Iris pigment epithelial cell (primary cell): ENCODE measurements at places on chromosomes 5 and 9.

GRCh38 chr9:129698254-129698757 is 32.9 kb downstream of the PRRX2 start:
- DNase-seq: peak; percentile 20

DNA sequence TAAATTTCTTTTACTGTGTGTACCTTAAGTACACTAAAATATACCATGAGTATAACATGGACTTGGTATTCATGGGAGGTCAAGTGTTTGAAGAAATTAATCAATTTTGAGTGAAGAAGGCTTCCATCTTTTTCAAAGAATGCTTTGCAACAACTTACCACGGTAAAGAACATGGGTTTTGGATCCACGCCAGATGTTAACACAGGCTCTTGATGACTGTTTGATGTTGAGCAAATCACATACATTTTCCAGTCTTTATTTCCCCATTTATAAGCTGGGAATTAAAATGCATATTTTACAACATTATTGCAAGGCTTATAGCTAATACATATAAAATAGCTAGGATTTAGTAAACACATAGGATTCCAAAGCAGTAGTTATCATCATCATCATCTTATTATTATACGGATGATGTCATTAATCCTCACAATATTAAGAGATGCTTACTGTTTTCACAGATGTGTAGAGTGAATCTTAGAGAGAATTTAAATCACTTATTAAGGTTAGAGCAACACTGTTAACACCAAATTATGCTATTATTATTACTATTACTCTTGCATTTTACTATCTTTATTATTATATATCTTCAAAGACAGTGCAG is 362.0 kb downstream of the PRELID2 start:
- peak; percentile 84 for DNase-seq

DNA sequence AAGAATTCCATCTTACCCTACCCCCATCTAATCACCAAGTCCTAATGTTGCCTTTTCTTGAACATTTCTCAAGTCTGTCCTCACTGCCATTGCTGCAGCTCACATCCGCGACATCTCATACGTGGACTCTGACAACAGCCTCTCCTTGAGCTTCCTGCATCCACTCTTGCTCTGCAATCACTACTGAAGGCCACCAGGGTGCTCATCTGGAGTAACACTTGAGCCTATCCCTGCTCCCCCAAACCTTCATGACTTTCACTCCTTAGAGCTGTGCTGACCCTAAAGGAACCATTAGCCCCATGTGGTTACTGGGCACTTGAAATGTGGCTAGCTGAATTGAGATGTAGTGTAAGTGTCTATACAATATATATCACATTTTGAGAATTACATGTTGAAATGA is 46.4 kb upstream of the CTXN3 start:
- DNase-seq: no peak

GRCh38 chr9:92385477-92385876 is 18.9 kb downstream of the OGN start:
- no peak for DNase-seq

- DNase-seq: no peak
Observed at GRCh38 chr5:132019857-132020555, 8.5 kb upstream of the ACSL6 start.

DNA sequence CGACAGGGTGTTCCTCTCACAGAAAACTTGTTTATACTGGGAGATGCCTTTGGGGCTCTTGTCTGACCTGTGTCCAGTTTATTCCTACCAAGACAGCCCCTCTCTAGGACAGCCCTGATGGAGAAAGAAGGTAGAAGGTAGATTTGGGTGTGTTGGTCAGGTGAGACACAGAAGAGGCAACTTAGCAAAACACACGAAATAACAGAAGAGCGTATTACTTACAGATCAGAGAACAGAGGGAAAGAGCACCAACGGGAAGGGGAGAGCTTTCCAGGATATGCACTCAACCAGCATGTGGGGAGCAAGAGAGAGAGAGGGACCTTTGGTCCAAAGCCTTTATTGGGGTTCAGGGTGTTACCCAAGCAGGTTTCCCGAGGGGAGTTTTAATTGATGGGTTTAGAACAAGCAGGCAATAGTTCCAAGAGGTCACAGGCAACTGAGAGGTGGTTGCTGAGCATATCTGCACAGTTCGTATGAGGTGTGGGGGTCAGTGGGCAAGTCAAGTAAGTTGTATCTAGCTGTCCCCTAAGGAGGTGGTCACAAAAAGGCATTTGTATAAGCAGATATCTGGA is 31.8 kb downstream of the BAAT start:
- DNase-seq: no peak

GRCh38 chr9:105127863-105128220 is 116.6 kb upstream of the SLC44A1 start:
- peak; percentile 93 for DNase-seq

DNA sequence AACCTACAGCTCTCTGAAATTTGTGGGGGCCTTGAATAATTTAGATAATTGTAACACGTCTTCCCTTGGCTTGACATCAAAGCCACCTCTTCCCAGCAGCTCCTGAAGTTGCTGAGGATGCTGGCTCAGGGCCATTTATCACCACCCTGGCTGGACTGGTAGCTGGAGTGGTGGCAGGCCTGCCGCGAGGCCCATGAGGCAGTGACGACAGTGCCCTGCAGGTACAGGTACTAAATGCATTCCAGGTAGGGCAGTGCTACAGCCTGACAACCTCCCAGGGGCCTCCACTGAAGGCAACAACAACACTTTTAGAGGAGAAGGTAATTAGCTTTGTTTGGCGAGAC is 270.2 kb upstream of the KLF4 start:
- no peak for DNase-seq

GRCh38 chr5:67619235-67619634 is 422.6 kb upstream of the CD180 start:
- no peak for DNase-seq

GRCh38 chr9:107049046-107049802 is 186.3 kb downstream of the ZNF462 start:
- peak; percentile 6 for DNase-seq

GRCh38 chr9:121818841-121819427 is 167.5 kb downstream of the DAB2IP start:
- DNase-seq: no peak

DNA sequence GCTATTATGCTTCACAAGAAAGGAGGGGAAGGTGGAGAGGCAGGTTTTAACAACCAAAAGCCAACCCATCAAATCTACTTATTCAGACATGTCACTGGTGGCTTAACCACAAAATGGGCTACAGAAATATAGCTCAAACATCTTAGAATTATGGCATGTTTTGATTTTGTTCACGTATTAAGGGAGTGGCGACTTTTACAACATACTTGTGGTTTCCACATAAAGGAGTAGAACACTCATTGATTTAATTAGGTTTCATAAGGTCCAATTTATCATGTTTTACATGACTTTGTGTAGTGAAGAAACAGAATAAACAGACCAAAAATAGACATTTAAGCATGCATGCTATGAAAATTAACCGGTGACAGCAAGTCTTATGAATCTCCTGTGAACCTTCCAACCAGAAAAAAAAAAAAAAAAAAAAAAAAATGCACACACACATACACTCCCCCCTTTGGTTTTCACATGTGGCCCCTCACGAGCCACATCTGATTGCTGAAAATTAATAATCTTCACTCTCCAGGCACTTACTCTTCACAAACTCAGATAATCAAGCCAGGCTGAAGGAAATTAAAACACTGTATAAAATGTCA is 5.4 kb downstream of the ZNF608 start:
- DNase-seq: no peak

DNA sequence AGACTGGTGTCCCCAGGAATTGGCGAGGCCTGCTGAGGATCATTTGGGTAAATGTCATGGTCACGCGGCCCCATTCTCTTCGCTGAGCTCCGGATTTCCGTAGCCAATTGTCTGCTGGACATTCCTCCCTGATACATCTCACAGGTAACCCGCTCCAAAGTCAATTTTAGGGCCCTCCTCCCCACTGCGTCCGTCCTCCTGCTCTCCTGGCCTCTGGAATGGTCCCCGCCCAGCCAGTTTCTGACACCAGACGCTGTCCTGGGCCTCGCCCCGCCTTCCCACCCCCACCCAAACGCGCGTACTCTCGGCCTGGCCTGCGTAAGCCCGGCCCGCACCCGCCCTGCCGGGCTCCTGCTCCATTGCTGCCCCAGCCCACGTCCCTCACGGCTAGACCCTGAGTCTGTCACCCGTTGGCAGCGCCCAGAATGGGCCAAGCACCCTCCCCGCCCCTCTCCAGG is 202.0 kb downstream of the AUH start:
- no peak for DNase-seq

- DNase-seq: no peak
Observed at GRCh38 chr5:39519079-39519478, 94.3 kb upstream of the DAB2 start.

DNA sequence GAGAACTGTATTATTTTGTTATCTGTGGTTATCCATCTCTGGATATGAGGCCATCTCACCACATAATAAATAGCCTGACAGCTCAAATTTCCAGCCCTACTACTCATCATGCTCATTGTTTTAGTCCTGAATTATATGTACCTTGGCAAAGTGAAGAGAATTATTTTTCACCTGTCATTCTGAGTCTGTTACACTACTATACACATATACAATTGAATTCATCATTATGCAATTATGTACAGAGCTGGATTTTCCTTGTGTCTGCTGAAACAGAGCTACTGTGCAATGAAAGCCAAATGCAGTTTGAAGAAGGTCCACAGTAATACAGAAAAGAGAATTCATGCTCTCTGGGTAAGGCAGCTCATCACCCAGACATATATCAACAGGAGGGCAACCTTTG is 28.5 kb downstream of the ESM1 start:
- DNase-seq: no peak

GRCh38 chr5:115907177-115907576 is 55.1 kb upstream of the LVRN start:
- DNase-seq: no peak

GRCh38 chr5:61680247-61680646 is 348.2 kb downstream of the ZSWIM6 start:
- no peak for DNase-seq

- peak; percentile 80 for DNase-seq
Observed at GRCh38 chr5:179819296-179820126, 1.2 kb upstream of the SQSTM1 start.

GRCh38 chr5:59608745-59609144 is 284.8 kb downstream of the PDE4D start:
- peak; percentile 73 for DNase-seq

GRCh38 chr5:120614531-120615180 is 150.6 kb downstream of the PRR16 start:
- DNase-seq: peak; percentile 87

- no peak for DNase-seq
Observed at GRCh38 chr9:89743573-89744254, 138.9 kb downstream of the GADD45G start.

- peak; percentile 20 for DNase-seq
Observed at GRCh38 chr5:36418152-36418979, 116.7 kb upstream of the RANBP3L start.

- no peak for DNase-seq
Observed at GRCh38 chr9:27112235-27112634, 3.2 kb downstream of the TEK start.

GRCh38 chr5:105789246-105789645 is 1881.5 kb downstream of the EFNA5 start:
- DNase-seq: peak; percentile 7

GRCh38 chr9:134032456-134033222 is 7.4 kb downstream of the BRD3OS start:
- DNase-seq: no peak

DNA sequence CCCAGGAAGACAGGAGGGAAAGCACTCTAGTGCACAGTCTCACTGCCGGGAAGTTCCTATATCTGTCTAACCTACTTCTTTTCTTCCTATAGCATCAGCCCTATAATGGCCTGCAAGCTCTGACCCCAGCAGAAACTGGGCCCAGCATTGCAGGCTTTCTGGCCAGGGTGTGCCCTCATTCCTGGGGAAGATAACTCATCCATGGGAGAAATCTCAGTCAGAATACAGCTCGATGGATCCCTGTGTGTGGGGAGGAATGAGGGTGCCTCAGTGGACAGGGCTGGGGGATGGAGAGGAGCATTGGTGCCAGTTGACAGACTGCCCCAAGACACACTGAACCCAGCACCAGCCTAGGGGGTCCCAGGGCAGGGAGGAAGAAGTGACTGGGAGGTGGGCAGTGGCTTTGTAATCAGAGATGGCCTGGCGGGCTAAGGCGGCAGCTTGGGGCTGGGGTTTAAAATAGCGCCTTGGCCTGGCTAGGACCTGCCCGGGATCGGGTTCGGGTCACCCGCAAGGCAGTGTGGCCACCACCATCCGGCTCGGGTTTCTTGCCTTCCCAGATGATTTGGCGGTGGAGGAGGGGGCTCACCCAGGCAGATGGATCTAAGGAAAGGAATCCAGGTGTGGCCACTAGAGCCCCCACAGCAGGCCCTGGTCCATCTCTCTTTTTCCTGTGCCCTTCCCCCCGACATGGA is 7.6 kb upstream of the CXXC5 start:
- DNase-seq: no peak

DNA sequence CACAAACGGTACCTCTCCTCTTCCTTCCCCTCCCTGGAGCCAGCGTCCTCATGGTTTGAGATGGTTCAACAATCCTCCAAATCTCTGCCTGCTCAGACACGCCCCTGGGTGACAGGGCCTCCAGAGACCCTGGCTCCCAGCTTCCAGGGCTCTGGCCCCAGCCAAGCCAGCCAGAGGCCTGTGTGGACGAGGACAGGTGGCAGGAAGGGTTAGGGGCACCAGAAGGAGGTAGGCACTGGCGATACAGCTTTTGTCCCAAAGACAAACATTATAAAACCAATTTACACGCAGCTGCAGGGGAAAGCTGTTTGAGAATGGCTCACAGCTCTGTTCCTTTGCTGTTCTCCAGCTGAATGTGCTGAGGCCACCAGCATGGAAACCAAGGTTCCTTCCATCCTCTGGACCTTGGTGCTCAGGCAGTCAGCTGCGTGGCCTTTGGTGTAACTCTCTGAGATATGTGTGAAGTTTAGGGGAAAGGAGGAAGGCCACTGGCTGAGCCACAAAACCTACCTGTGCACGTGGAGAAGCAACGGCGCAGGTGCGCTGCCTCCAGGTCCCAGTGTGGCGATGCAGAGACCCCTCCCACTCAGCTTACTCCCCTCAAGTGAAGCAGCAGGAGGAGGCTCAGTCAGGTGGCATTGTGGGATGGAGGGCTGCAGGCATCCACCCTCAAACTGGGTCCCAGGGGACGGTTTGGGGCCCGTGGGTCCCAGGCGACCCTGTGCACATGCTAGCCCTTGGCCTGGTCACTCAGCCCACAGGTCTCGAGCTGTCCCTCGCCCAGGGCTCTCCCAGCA is 4.3 kb upstream of the QRFP start:
- no peak for DNase-seq
